ENCODE measurements at places on chromosomes 1 and 21.

DNA sequence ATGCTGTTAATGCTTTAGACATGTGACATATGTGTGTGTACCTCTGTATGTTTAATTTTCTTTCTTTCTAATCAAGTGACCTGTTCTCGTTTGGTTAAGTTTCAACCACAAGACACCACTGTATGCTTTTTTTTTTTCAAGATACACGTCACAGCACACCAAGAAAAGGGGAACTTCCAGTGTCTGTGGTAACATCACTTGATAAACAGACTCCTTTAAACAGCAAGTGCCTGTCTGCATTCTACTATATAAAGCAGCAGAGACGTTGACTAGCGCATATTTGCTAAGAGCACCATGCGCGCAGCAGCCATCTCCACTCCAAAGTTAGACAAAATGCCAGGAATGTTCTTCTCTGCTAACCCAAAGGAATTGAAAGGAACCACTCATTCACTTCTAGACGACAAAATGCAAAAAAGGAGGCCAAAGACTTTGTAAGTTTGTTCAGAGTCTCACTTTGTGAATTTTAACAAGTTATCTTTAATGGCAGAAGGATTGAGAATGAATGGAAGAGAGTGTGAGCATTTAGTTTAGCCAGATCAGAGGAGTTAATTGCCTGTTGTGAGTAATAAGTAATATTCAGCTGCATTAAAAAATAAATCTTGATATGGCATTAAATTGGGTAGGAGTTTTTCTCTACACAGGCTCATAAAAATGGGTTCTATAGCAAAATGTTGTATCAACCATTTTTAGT lies at the start of gene RGS1:
TSS of gene RGS1 (plus strand) at position 275 of the 691 bp plus-strand sequence. CDS start at position 295, 20 bp downstream.
- DNase-seq, result no peak

GRCh38 chr1:209570743-209571142 lies 12.8 kb upstream of the CAMK1G start:
- DNase-seq, result no peak

DNA sequence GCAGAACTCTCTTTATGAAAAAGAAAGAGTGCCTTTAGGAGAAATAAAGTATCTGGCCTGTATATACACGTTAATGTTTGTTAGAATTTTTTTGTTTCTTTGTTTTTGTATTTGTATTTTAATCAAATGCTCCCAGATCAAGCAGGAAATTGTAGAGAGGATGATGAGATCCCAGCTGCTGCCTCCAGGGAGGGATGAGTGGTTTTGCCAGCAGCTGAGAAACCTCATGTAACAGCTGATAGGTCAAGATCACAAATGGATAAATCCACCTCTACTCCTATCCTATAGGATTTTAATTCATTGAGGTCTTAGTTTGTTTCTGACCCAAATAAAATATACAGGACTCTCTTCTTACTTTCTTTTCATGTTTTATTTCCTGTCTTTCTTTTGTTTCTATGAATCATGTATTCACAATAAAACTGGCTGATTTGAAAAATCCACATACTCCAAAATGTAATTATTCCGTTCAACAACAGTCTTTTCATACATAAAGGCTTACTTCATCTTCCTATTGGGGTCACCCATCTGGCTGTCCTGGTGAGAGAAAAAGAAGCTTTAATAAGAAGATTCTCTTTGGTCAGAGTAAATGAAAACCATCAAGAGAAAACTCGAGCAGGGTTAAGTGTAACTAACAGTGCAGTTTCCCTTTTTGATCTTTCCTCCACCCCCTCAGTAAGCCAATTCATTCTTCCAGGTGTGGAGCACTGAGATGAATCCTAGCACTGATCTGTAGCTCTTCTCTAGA lies 129.3 kb upstream of the PLPPR5 start:
- DNase-seq, result no peak

DNA sequence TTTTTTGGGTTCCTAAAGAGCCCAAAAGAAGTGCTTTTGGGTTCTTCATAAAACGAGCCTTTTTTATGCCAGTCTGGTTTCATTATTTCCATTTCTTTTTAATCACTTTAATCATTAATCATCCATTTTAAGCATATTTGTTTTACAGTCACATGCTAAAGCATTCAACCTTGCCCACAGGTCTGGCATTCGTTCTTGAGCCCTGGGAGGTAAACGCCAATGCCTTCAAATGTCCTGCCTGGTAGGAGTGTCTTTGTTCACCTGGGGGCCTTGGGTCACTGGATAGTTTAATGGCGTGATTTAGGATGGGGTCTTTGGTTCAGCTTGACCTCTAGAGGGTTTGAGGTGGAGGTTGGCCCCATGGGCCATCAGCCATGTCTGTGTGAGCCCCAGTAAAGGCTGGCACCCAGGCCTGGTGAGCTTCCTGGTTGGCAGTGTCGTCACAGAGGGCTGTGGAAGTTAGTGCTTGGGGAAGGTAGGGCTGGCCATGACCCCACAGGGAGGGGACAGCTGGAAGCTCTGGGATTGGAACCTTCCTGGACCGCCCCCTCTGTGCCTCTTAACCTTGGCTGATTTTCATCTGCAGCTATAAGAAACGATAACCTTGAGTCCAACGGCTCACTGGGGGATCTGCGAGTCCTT lies 20.2 kb downstream of the C1orf174 start:
- no peak for DNase-seq

- peak; percentile 46 for DNase-seq
These were observed 31.1 kb upstream of the ZBTB40 start for GRCh38 chr1:22420455-22421053.

- no peak for DNase-seq
These were observed 54.9 kb downstream of the ADAMTS1 start for GRCh38 chr21:26790296-26790695.

DNA sequence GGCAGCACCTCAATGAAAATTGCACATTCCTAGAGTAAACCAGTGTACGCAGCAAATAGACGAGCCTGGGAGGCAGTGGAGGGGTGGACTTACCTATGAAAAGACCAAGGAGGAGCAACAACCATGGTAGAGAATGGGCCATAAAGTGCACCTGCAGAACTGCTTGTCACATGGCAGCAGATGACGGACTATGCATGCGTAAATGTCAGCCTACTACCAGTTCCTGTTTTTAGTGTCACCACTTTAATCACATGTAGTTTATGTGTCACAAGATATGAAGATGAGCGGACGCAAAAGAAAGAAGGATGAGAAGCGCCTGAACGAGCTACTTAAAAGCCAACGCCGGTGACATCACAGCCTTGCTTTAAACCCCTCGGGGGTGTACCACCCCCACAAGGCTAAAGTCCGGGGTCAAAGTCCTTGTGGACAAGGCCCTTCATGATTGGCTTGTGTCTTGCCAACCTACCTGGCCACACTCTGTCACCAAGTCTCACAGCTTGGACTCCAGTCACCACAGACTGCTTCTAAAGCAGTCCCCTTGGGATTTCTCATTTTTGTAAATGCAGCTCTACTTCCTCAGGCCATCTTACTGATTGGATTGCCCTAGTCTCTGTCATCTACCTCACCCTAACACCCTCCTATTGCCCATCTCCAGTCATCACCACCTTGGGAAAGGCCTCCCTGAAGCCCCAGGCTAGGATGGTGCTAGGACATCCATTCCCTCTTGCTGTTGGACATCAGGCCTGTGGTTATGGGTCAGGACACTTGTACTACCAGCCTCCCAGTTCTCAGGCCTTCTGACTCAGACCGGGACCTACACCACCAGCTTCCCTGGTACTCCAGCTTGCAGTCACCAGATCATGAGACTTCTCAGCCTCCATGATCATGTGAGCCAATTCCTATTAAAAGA lies 6.0 kb upstream of the LY9 start:
- DNase-seq, result no peak

DNA sequence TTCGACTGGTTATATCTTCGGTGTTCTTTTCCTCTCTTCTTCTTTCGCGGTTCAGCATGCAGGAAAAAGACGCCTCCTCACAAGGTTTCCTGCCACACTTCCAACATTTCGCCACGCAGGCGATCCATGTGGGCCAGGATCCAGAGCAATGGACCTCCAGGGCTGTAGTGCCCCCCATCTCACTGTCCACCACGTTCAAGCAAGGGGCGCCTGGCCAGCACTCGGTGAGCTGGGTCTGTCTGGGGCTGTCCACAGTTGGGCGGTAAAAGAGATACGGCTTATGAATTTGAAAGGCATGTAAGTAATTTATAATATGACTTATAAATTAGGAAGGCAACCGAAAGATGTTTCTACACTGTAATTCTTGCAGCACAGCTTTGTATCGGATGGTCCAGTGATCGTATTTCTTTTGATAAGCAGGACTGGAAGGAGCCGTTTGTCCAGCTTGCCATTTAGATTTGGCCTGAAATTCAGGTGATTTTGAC lies 334 bp downstream of the CTH start:
- DNase-seq, result no peak
